Osteoblast (primary cell): ENCODE measurements at places on chromosomes 4 and X. TPM values are rescaled to one million over a fixed set of nuclear protein-coding genes. Genes with fewer than 3 reads are reported as not detected.
A peak's percentile ranks its signal among the peaks of the same experiment; 100 is the strongest.

- DNase-seq, result no peak
- no peak overlapping the region for H3K4me3 ChIP-seq
- H3K27ac ChIP-seq, result no peak overlapping the region
- H3K4me1 ChIP-seq, result no peaks in the 10 kb centered on the region
- H3K27me3 ChIP-seq, result no peaks in the 10 kb centered on the region
Measured at GRCh38 chr4:114999880-115000279, 113.5 kb downstream of the NDST4 start.

DNA sequence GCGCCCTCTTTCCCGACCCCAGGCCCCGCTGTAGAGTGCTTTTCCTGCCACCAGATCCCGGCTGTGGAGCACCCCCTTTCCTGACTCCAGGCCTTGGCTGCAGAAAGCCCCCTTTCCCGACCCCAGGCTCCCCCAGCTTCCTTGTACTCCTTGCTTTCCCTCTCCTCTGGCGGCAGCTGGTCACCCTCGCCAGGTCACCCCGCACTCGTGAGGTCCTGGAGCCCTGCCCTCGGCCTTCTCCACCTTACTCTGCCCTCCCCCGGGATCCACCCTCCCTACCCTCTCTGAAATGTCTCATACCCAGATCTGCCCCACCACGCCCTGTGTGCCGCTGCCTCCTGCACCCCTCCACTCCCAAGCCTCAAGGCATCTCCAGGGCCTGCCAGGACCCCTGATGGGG is 25.0 kb upstream of the C4orf50 start:
- H3K4me3 ChIP-seq, result no peak overlapping the region
- H3K27ac ChIP-seq, result no peak overlapping the region
- H3K36me3 ChIP-seq, result no peaks in the 10 kb centered on the region
- no peaks in the 10 kb centered on the region for H3K4me1 ChIP-seq

DNA sequence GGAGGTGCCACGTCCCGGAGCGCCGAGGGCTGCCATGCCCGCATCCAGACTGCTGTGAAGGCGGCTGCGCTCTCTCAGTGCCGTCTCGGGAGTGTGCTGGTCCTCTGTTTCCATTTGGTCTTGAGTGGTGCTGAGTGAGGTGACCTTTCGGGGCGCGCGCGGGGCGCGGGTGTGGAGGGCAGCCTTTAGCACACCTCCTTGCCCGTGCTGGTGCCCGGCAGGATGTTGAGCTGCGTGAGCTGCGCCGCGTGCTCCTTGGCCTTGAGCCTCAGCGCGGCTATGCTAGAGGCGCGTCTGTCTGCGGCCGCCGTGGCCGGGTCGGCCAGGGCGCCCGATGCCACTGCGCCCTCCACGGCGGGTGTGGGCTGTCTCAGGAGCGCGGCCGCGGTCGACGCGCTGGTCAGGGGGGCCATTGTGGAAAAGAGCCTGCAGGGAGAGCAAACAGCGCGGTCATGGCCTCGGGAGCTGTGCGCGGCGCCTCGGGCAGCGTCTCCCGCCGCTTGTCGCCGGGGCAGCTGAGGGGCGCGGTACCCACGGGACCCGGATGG is 11.2 kb downstream of the ARX start:
- H3K27me3 ChIP-seq, result peaks cover 54% of the 10 kb centered on the region
- DNase-seq, result peak; percentile 89
- no peak overlapping the region for H3K27ac ChIP-seq
- H3K36me3 ChIP-seq, result no peaks in the 10 kb centered on the region

- no peak overlapping the region for H3K4me3 ChIP-seq
- no peak overlapping the region for H3K27ac ChIP-seq
- no peaks in the 10 kb centered on the region for H3K27me3 ChIP-seq
- DNase-seq, result no peak
- no peaks in the 10 kb centered on the region for H3K4me1 ChIP-seq
Measured at GRCh38 chr4:99855678-99856077, 38.5 kb downstream of the LAMTOR3 start.

- H3K4me3 ChIP-seq, result no peak overlapping the region
- H3K4me1 ChIP-seq, result no peaks in the 10 kb centered on the region
- no peak for DNase-seq
Measured at GRCh38 chrX:41870719-41871151, 52.6 kb downstream of the CASK start.

- H3K4me3 ChIP-seq, result no peak overlapping the region
- peak; percentile 37 for DNase-seq
- no peaks in the 10 kb centered on the region for H3K36me3 ChIP-seq
- no peaks in the 10 kb centered on the region for H3K4me1 ChIP-seq
Measured at GRCh38 chr4:149135062-149135461, 680.6 kb downstream of the IQCM start.

- no peaks in the 10 kb centered on the region for H3K27me3 ChIP-seq
- no peaks in the 10 kb centered on the region for H3K4me1 ChIP-seq
- DNase-seq, result no peak
- no peak overlapping the region for H3K4me3 ChIP-seq
- no peak overlapping the region for H3K27ac ChIP-seq
- no peaks in the 10 kb centered on the region for H3K36me3 ChIP-seq
Measured at GRCh38 chr4:93513851-93514250, 314.7 kb upstream of the ATOH1 start.

- H3K27me3 ChIP-seq, result peaks cover 5% of the 10 kb centered on the region
- no peaks in the 10 kb centered on the region for H3K36me3 ChIP-seq
- no peaks in the 10 kb centered on the region for H3K4me1 ChIP-seq
- H3K4me3 ChIP-seq, result no peak overlapping the region
- DNase-seq, result no peak
Measured at GRCh38 chrX:106050054-106050453, 11.5 kb upstream of the SERPINA7 start.

DNA sequence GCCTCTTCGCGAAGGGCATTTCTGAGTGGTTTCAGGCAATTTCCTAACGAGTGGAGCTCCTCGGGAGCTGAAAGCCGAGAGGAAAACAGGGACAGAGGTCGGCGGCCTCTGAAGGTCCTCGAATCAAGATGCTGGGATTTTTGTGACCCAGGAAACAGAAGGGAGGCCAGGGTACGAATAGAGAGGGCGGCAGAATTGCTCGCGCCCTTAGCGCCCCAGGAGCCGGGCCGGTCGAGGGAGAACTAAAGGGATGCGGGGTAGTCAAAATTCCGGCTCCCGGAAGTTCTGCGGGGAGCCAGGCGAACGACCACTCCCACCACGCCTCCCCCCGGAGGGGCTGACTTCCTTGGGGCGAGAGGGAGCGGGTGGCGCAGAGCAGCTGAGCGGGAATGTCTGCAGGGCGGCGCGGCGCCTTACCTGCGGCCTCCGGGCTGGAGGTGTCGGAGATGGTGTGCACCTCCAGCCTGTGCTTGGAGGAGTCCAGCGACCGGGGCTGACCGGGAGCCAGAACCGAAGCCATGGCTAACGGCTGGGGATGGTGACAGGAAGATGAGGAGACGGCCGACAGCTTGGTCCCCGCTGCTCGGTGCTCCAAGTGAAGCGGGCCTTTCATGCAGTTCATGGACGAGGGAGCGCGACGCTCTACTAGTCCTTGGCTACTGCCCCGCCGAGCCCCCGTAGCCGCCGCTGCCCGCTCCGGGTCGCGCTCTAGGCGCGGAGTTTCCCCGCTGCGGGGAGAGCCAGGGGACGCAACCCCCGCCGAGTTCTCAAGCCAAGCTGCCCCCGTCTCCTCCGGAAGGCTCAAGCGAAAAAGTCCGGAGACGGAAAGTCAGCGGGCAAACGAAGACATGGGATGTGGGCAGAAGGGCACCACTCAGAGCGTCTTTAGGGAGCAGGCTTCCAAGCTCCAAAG is 782 bp downstream of the PITX2 start:
- no peaks in the 10 kb centered on the region for H3K36me3 ChIP-seq
- H3K4me1 ChIP-seq, result no peaks in the 10 kb centered on the region
- DNase-seq, result peak; percentile 80
- H3K27ac ChIP-seq, result no peak overlapping the region
- H3K27me3 ChIP-seq, result peaks cover 100% of the 10 kb centered on the region
- peak overlapping the region; percentile 58 for H3K4me3 ChIP-seq

- H3K27ac ChIP-seq, result no peak overlapping the region
- no peaks in the 10 kb centered on the region for H3K36me3 ChIP-seq
- H3K4me1 ChIP-seq, result peaks cover 16% of the 10 kb centered on the region
- no peak overlapping the region for H3K4me3 ChIP-seq
- H3K27me3 ChIP-seq, result no peaks in the 10 kb centered on the region
Measured at GRCh38 chr4:6811165-6811564, 28.6 kb downstream of the KIAA0232 start.

GRCh38 chr4:1199556-1200331 is 27.4 kb upstream of the SPON2 start:
- H3K4me3 ChIP-seq, result no peak overlapping the region
- H3K4me1 ChIP-seq, result peaks cover 12% of the 10 kb centered on the region
- H3K27ac ChIP-seq, result no peak overlapping the region
- H3K27me3 ChIP-seq, result no peaks in the 10 kb centered on the region
- DNase-seq, result peak; percentile 57

DNA sequence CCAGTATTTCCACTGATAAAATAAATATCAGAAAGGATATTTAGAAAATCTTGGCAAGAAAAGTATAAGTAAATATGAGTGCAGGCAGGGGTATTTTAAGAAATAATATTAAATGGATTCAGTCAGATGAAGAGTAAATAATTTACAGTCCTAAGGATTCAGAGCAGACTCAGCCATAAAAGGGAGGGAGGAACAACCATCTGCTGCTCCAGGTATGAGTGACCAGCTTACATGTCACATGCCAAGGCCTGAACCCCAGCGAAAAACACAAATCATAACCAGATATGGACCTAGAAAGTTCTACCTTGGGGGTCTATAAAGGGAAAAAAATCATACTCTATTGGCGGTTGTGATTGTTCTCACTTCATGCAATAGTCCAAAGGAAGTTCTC is 166.8 kb downstream of the COL4A6 start:
- H3K27me3 ChIP-seq, result peaks cover 2% of the 10 kb centered on the region
- no peaks in the 10 kb centered on the region for H3K4me1 ChIP-seq
- no peak overlapping the region for H3K4me3 ChIP-seq
- no peak for DNase-seq

DNA sequence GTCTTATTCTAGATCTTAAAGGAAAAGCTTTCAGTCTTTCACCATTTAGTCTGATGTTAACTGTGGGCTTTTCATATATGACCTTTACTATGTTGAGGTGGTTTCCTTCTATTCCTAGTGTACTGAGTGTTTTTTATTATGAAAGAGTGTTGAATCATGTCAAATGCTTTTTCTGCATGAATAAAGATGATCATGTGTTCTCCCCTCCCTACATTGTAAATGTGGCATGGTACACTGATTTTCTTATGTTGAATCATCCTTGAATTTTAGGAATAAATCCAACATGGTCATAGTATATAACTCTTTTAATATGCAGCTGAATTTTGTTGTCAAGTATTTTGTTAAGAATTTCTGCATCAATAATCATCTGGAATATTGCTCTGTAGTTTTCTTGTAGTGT is 4.3 kb downstream of the CLGN start:
- H3K27me3 ChIP-seq, result peaks cover 33% of the 10 kb centered on the region
- H3K36me3 ChIP-seq, result no peaks in the 10 kb centered on the region
- H3K4me3 ChIP-seq, result no peak overlapping the region
- DNase-seq, result no peak
- no peak overlapping the region for H3K27ac ChIP-seq
- H3K4me1 ChIP-seq, result peaks cover 3% of the 10 kb centered on the region

- H3K36me3 ChIP-seq, result no peaks in the 10 kb centered on the region
- H3K4me1 ChIP-seq, result peaks cover 21% of the 10 kb centered on the region
- no peaks in the 10 kb centered on the region for H3K27me3 ChIP-seq
- H3K27ac ChIP-seq, result no peak overlapping the region
Measured at GRCh38 chr4:185463541-185463940, 8.0 kb downstream of the CCDC110 start.

The CFAP47 gene
- not detected in 2 replicates for total RNA-seq

The GUCY1B1 gene
- total RNA-seq, result 1.1 and 2.9 TPM in 2 replicates

The FAM53A gene
- 3.8 and 4.3 TPM in 2 replicates for total RNA-seq

The PDE6B gene
- total RNA-seq, result not detected in 2 replicates

The FAM47A gene
- not detected in 2 replicates for total RNA-seq

The COL25A1 gene
- total RNA-seq, result 1.2 and 1.4 TPM in 2 replicates

The PRR32 gene
- not detected in 2 replicates for total RNA-seq
